ENCODE measurements at places on chromosomes 6 and 20.

DNA sequence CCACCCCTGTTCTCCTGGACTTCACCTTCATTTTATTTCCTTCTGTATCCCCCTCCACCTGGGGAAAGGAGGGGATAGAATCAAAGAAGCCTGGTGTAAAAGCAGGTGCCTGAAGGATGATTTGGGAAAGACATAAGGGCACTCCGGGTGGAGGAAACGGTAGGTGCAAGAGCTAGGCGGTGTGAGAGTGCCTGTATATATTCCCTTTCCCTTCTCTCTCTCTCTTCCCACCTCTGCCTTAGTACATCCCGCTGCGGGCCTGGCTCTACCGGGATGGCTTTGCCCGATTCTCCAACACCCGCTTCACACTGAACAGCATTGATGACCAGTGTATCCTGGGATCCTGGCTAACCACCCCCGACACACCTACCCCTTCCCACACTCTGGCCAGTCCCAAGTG is 26.2 kb downstream of the PDRG1 start:
- DNase-seq: no peak

- no peak for DNase-seq
Measured at GRCh38 chr6:44185953-44186634, 27.5 kb downstream of the CAPN11 start.

GRCh38 chr20:14404515-14404914 is 67.1 kb upstream of the FLRT3 start:
- DNase-seq: no peak

- no peak for DNase-seq
Measured at GRCh38 chr6:32956176-32956575, 3.3 kb upstream of the HLA-DMA start.
